ENCODE measurements at places on chromosomes 1 and 21. TPM values are rescaled to one million over a fixed set of nuclear protein-coding genes. Genes with fewer than 3 reads are reported as not detected.

GRCh38 chr1:43058545-43059360 lies 100.1 kb upstream of the SLC2A1 start:
- no peak for DNase-seq

GRCh38 chr1:225972344-225973152 lies 26.6 kb downstream of the SDE2 start:
- no peak for DNase-seq

DNA sequence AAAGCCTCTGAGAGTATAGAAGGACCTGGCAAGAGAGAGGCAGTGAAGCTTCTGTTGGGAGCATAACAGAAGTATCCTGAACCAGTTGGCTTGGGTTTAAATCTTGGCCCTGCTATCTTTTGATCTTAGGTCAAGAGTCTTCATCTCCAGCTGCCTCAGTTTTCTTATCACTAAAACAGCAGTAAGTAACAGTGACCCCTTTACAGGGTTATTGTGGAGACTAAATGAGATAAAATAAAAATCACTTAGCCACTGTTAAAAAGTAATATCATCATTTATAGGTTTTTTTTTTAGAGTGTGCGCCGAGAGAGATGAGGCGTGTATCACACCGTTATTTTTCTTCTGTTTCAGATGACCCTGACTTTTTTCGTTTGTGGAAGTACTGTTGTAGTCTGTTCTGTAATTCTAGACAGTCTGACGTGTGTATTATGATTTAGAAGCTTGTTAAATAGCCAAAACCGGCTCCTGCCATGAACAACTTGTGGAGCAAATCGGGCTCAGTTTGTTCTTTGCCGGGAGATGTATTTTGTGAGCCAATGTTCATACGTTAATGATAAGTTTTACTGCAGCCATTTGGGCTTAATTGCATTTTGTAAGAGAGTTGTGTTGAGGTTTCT lies 1.1 kb downstream of the THRAP3 start:
- no peak for DNase-seq

DNA sequence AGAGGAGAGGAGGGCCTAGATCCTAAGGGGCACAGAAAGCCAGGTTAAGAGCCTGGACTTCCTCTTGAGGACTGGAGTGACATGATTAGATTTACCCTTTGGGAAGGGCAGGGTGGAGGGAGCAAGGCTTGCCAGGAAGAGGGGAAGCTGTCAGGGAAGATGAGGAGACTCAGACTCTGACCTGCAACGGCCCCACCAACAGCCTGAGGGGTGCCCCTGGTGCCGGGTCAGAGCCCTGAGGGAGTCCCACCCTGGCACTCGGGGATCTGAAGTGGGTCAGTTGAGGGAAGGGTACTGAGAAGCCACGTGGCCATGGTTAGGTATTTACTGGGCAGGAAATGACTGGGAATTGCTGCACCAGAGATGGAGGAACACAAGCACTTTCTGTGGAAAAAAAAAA lies 9.8 kb downstream of the ECE1 start:
- DNase-seq: no peak

DNA sequence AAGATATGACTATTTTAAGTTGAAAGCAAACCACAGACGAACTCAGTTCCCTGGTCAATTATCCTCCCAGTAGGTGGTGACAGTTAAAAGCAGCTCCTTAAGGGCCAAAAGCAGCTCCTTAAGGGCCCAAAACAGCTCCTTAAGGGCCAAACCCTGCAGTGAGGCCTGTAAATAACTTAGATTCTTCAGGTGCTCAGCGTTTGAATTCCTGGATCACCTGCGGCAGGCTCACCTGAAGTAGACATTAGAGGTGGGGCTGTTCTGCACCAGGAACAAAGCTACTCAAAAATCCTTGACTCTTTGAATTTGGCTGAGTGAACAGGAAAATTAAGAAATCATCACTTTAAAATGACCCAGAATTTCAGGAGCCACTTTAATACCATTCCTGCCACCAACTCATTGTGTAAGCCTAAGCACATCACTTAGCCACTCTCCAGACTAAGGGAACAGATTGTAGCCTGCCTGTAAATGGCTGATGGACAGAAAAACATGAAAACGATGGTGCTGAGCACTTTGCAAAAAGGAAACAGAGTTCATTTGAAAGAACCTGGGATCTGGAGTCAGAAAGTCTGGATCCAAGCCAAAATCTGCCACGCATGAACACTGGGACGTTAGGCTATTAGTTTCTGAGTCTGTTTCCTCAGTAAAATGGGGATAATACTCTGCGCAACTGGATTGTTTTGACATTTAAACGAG lies 126.9 kb downstream of the LRIG2 start:
- DNase-seq: no peak

- no peak for DNase-seq
Measured at GRCh38 chr21:41620982-41621381, 113.0 kb upstream of the TMPRSS2 start.

DNA sequence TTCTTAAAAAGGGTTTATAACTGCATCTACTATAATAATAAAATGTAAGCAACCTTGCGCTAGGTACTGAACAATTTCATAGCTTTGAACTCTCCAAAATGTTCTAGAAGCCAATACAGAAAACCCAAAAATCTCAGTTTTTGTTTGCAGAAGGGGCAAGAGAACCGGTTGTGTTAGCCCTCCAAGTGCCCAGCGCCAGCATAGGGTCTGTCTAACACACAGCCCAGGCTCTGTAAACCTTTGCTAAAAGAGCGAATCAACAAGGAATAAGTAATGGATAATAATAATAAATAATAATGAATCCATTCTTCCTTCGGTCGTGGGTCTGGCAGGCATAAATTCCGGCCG lies 333 bp upstream of the CHAF1B start:
- DNase-seq: no peak

The CCNL2 gene
- total RNA-seq: 50.7 TPM

The CYP4X1 gene
- 2.6 TPM for total RNA-seq

The ARHGAP29 gene
- total RNA-seq: 30.1 TPM

All from heart left ventricle (tissue), 16 donors.